Common myeloid progenitor, CD34-positive (primary cell): ENCODE measurements at places on chromosomes 5 and 9.

DNA sequence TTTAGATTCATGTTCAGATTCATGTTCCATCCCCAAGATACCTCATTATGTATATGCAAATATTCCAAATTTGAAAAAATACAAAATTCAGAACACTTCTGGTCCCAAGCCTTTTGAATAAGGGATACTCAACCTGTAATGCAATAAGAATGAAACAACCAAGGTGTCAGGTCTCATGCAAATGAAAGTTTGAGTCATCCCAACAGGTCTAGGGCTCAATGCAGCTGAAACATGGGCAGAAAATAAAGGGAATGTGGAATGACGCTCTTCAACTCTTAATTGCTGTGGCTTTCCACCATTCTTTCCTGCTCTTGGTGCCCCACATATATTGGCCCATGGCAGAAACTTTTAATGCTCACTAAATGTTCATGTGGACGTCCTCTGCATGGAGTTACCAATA is 107.3 kb upstream of the DAPK1 start:
- DNase-seq: no peak

- DNase-seq: no peak
These were observed 16.4 kb upstream of the DMAC1 start for GRCh38 chr9:7816021-7816420.

- no peak for DNase-seq
These were observed 45.1 kb upstream of the TRIO start for GRCh38 chr5:14097998-14098471.

DNA sequence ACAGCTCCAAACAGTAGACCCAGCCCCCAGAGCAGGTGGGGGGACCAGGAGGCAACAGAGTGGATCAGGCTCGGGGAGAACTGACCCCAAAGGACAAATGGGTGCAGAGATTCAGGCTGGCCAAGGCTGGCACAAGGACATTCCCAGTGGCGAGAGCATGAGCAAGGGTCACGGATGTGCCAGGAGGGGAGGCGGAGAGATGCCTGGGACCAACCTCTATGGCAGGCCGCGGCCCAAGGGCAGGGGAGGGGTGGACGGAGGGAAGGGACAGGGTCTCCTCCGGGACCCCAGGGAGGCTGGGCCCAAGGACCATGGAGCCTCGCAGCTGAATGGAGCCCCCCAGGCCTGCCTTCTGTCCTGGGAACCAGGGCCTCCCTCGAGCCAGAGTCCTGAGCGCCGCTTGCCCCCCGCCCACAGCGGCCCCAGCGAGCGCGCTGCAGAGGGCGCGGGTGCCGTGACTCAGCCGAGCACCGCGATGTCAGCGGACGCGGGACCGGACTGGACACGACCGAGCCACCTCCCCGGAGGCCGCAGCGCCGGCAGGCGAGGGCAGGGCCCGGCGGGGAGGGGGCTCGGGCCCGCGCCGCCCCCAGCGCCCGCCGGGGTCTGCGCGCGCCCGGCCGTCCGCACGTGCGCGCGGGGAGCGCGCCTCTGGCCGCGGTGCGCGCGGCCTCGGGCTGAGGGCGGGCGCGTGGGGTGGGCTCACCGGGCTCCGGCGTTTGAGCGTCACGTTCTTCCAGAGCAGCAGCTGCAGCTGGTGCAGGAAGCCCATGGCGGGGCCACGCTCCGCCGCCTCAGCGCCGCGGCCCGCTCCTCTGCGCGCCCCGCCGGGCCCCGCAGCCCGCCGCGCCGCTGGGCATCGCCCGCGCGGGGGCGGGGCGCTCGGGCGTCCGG is at the start of gene ABCA2:
ABCA2 (minus strand) TSS at position 869 of the 894 bp plus-strand sequence; CDS start at position 772, 97 bp downstream.
- DNase-seq: no peak

- DNase-seq: no peak
These were observed 2.1 kb downstream of the SMIM32 start for GRCh38 chr5:136190904-136191303.

- DNase-seq: no peak
These were observed 234.5 kb upstream of the TRPM3 start for GRCh38 chr9:71355884-71356283.

DNA sequence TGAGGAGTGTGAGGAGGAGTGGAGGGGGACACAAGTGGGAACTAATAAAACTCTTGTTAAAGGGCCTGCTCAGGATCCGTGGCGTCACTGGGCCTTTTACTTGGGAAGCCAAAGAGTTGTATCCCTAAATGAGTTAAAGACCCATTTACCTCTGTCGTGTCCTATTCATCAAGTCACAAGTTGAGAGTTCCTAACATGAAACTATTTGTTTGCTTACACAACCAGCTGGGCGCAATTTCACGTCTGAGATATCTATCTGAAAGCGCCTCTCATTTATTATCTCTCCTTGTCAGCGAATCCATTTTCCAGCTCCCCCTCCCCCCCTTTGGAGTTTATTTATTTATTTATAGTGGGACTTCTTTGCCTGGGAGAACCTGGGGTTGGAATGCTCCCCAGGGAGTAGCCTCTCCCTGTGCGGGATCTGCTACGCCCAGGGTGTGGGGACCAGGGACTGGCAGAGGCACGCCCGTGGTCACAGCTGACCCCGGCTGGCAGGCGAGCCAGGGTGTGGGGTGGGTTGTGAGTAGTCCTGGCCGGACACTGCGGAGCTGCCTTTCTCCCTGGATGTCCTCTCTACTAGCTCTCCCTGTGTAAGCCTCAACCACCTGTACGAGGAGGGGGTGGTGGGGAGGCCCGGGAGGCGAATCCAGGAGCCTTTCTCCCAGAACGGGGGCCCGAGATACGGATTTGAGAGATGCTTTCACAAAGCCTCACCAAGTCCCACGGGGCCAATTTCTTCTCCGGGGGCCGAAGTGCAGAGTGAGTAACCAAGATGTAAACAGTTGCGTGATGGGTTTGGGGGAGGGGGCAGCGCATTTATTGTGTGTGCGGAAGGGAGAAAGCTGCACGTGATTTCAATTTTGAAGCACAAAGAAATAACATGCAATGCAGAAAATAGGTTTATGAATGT is 15.3 kb downstream of the NR2F1 start:
- no peak for DNase-seq

GRCh38 chr9:112896131-112896530 is 5.5 kb upstream of the SLC46A2 start:
- no peak for DNase-seq

DNA sequence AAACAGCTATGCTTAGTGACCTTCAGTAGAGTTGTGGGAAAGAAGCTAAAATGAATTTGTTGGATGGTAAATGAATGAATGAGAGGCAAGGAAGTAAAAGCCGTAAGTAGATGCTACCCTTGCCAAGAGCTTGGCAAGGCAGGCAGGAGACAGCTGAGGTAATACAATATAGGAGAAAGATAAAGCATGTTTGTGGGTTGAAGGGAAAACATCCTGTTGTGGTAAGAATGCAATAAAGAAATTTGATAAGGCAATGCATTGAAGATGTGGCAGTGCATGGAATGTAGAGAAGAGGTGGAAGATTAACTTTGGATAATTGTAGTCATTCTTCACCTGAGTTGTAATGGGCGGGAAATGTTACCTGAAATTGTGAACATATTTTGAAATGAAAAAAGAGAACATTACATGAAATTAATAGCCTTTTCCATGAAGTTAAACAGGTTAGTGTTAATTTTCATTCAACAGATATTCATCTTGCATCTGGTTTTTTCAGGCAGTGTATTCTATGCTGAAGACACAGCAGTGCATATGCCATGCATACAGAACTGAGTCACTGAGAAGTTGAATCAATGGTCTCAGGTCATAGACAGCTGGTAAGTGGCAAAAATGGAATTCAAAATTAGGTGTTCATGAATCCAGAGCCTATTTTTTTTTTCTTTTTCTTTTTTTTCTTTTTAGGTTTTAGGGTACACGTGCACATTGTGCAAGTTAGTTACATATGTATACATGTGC is 43.4 kb upstream of the SPINK5 start:
- DNase-seq: no peak

- DNase-seq: no peak
These were observed 23.6 kb downstream of the COL27A1 start for GRCh38 chr9:114178756-114179450.

DNA sequence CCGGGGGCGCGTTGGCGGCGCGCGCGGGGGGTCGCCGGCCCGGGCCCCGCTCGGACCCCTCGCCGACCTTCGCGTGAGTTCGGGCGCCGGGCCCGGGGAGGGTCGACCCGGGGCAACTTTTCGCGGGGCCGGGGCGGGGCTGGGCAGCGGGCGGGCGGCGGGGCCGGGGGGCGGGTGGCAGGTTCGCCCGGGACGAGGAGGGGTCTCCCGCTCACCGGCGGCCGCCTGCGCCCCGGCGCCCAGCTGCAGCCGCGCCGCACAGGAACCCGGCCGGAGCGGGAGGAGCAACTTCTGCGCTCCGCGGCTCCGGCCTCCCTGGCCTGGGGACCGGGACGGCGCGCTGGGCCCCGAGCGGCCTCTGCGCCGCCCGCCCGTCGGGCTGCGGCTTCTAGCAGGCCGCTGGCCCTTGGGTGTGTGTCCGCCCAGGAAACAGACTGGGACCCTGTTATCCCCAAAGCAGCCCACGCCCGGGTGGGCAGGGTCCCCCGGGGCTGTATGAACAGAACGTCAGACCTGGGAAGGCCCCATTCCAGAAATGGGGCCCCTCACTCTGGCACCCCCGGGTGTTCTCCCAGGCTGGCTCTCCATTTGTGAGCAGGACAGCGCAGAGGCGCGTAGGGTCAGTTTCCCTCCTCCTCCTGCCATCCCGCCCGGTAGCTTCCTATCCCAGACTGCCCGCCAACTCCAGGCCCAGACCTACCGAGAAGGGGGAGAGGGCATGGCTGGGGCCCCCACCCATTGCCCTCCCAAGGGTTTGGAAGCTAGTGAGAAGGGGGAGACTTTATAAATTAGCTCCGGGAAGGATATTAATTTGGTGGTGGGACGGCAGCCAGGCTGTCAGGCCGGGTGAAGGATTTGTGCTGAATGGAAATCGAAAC is 708 bp downstream of the RXRA start:
- no peak for DNase-seq

DNA sequence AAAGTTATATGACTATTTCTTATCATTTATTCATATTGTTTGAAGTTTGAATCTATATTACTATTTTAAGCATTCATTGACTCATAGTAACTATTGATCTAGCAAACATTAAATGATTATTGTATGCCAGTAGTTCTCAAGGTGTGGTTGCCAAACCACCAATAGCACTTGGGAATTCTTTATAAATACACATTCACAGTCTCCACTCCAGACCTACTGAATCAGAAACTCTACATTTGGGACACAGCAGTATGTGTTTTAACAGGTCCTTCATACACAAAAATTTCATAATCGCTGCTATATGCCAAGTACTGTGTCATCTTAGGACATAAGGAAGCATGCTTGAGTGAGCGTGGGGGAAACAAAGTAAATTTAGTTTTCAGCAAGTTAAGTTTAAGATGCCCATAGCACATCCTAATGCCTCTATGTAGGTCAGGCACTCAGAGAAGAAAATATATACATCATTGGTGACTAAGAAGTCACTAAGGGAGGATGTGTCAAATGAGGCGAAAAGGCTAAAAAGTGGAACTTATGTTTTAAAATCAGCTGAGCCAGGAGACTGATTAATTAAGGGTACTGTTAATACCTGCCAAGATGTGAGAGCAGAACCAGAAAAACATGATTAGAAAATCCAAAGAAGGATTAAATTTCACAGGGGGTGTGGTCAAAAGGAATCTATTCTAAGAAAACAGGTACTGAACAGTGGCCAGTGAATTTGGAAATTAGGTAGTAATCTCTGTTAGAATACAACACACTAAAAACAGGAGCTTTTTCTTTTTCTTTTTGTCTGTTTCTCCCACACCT is 340.8 kb downstream of the HCN1 start:
- DNase-seq: no peak

- DNase-seq: peak; percentile 99
These were observed 25.9 kb downstream of the GFI1B start for GRCh38 chr9:133004091-133004998.

GRCh38 chr5:66860199-66860975 is 264.2 kb downstream of the MAST4 start:
- DNase-seq: no peak

- no peak for DNase-seq
These were observed 159.5 kb upstream of the IL12B start for GRCh38 chr5:159489779-159490178.

DNA sequence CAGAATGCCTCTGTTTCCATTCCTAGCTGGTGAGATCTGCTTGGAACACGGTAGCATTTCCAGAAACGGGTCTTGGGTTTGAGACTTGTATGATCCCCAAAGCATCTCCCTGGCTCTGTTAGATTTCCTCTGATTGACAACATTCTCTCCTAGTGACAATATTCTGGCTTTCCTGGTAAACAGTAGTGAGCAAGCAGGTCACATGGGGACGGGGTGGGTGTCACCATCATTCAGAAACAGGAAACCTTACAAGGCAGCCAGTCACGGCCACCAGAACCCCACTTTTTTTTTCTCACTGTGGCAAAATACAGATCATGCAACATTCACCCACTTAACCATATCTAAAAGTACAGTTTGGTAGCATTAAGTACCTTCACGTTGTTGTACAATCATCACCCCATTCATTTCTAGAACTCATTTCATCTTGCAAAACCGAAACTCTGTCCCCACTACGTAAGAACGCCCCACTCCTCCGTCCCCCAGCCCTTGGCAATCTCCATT is 90.1 kb upstream of the LMX1B start:
- peak; percentile 57 for DNase-seq

- no peak for DNase-seq
These were observed 41.4 kb upstream of the DAB2IP start for GRCh38 chr9:121609822-121610637.

GRCh38 chr5:44331471-44332050 is 57.7 kb downstream of the FGF10 start:
- no peak for DNase-seq

GRCh38 chr9:10869687-10870086 is 256.9 kb upstream of the PTPRD start:
- no peak for DNase-seq

DNA sequence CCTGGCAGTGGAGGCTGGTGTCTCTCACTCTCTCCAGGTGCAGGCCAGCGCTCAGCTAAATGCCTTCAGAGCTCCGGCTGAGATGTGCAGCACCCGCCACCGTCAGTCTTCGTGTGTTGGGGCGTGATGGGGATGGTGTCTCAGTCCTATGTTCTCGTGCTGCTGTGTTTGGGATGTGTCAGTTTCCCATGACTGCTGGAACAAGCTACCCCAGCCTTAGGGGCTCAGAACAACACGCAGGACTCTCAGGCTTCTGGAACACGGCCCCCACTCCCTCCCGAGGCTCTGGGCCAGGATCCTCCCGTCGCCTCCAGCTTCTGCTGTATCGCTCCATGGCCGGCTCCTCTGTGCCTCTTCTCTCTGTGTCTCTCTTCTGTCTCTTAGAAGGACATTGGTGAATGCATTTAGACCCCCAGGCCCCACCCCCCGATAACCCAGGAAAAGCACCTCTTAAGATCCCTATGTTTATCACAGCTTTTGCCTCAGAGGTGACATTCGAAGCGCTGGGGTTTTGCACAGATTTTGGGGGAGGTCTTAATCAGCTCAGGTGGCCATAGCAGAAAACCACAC is 9.6 kb upstream of the CEP72 start:
- DNase-seq: no peak

GRCh38 chr5:30960036-30960435 is 233.4 kb upstream of the CDH6 start:
- DNase-seq: no peak

GRCh38 chr9:94826644-94827410 is 100.3 kb downstream of the AOPEP start:
- no peak for DNase-seq

- no peak for DNase-seq
These were observed 212.4 kb upstream of the C9orf72 start for GRCh38 chr9:27785714-27786100.

- DNase-seq: no peak
These were observed 31.4 kb downstream of the FXN start for GRCh38 chr9:69066955-69067354.
